ENCODE measurements at places on chromosomes 13 and 19.
A peak's percentile ranks its signal among the peaks of the same experiment; 100 is the strongest.

- peaks cover 12% of the 10 kb centered on the region for H3K4me1 ChIP-seq
- DNase-seq = peak; percentile 51
- H3K36me3 ChIP-seq = no peaks in the 10 kb centered on the region
- H3K27me3 ChIP-seq = no peaks in the 10 kb centered on the region
- H3K27ac ChIP-seq = peak overlapping the region; percentile 38
- no peak overlapping the region for H3K4me3 ChIP-seq
These were observed 24.5 kb upstream of the LPAR6 start for GRCh38 chr13:48437371-48437770.

- H3K4me3 ChIP-seq = no peak overlapping the region
- no peaks in the 10 kb centered on the region for H3K36me3 ChIP-seq
- H3K27ac ChIP-seq = no peak overlapping the region
These were observed 442.3 kb downstream of the FGF9 start for GRCh38 chr13:22112956-22113745.

DNA sequence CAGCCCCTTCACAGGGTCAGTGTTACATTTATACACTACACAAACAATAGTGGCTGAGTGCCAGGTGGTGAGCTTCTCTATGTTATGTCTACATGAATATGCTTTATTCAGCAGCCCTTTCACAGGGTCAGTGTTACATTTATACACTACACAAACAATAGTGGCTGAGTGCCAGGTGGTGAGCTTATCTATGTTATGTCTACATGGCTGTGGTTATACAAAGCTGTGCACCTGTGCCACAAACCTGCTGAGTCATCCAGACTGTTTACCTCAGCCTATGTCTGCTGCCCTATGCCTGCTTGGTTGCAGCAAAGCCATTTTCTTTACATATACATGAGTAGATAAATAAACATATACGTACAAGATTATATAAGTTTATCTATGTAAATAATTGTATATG is 76.5 kb downstream of the ZNF726 start:
- peaks cover 4% of the 10 kb centered on the region for H3K4me1 ChIP-seq
- no peak overlapping the region for H3K4me3 ChIP-seq
- H3K36me3 ChIP-seq = no peaks in the 10 kb centered on the region
- H3K27ac ChIP-seq = no peak overlapping the region

- no peak overlapping the region for H3K27ac ChIP-seq
- no peaks in the 10 kb centered on the region for H3K36me3 ChIP-seq
- DNase-seq = no peak
- no peak overlapping the region for H3K4me3 ChIP-seq
These were observed 9.4 kb upstream of the SEMA6B start for GRCh38 chr19:4568886-4569285.

DNA sequence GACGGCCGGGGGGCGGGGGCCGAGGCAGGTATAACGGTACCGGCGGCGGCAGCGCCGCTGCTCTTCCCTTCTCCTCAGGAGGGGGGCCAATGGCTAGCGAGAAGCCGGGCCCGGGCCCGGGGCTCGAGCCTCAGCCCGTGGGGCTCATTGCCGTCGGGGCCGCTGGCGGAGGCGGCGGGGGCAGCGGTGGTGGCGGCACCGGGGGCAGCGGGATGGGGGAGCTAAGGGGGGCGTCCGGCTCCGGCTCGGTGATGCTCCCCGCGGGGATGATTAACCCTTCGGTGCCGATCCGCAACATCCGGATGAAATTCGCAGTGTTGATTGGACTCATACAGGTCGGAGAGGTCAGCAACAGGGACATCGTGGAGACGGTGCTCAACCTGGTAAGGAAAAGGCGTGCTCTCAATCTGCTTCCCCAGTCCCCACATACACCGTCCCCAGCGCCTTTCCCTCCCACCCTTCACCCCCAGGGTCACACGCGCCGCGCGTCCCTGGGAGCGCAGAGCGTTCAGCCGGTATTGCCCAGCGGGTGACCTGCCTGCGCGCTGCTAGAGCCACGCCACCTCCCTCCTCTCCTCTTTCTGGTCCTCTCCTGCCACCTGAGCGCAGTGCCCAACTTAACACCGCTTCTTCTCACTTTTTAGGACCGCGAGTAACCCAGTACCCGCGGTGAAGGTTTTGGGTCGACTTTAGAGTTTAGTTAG is 814 bp downstream of the NBEA start:
- peak overlapping the region; percentile 74 for H3K27ac ChIP-seq
- no peaks in the 10 kb centered on the region for H3K36me3 ChIP-seq
- DNase-seq = peak; percentile 68
- H3K4me3 ChIP-seq = peak overlapping the region; percentile 99
- no peaks in the 10 kb centered on the region for H3K27me3 ChIP-seq
- H3K4me1 ChIP-seq = peaks cover 10% of the 10 kb centered on the region

GRCh38 chr13:42369071-42369797 is 97.3 kb downstream of the AKAP11 start:
- H3K27ac ChIP-seq = no peak overlapping the region
- no peaks in the 10 kb centered on the region for H3K27me3 ChIP-seq
- H3K4me3 ChIP-seq = no peak overlapping the region
- no peaks in the 10 kb centered on the region for H3K4me1 ChIP-seq
- no peaks in the 10 kb centered on the region for H3K36me3 ChIP-seq
- DNase-seq = no peak

GRCh38 chr13:66301006-66301405 is 929.1 kb downstream of the PCDH9 start:
- H3K4me3 ChIP-seq = no peak overlapping the region
- H3K36me3 ChIP-seq = no peaks in the 10 kb centered on the region
- H3K4me1 ChIP-seq = no peaks in the 10 kb centered on the region
- no peak overlapping the region for H3K27ac ChIP-seq
- no peaks in the 10 kb centered on the region for H3K27me3 ChIP-seq

DNA sequence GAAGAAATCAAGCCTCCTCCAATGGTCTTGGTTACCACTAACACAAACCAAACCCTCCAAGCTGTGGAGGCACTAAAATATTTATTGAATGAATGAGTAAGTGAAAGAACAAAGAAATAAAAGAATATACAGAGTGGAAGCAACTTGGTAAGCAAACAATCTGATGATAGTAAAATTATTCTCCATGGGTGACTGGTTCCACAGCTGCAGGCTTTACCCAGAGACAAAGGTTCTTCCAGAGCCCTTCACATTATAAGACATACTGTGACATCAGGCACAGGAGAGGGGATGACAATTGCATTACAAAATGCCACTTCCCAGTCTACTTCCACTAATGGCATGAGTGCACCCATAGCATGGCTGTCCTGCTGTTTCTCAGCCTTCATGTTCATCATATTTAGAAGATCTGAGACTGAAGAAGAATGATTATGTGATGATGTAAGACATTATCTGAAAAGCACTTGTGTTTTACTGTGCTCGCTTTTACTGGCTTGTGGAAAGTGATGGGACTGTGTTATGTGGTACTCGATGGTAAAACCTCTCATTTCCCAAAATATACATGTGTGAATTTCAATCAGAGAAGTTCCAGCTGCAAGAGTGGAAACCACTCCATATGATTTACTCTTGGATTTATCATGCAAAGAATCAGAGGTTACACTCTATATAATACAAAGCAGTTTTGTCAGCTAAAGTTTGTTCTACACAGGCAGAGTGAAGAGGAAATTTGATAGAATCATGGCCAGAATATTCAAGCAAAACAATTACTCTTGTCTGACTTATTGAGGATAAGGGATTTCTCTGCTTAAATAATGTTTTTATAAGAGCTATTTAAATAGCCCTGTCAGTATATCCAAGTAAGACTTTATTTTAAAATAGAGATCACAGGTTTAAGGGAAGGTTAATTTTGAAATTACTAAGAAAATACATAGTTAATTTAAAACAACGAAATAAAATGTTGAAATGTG is 220.2 kb upstream of the NBEA start:
- no peak overlapping the region for H3K4me3 ChIP-seq
- no peaks in the 10 kb centered on the region for H3K36me3 ChIP-seq
- no peak overlapping the region for H3K27ac ChIP-seq
- no peak for DNase-seq
- peaks cover 8% of the 10 kb centered on the region for H3K4me1 ChIP-seq
- no peaks in the 10 kb centered on the region for H3K27me3 ChIP-seq

GRCh38 chr13:96229356-96229755 is 139.4 kb downstream of the HS6ST3 start:
- H3K36me3 ChIP-seq = no peaks in the 10 kb centered on the region
- no peaks in the 10 kb centered on the region for H3K27me3 ChIP-seq
- no peak overlapping the region for H3K4me3 ChIP-seq
- no peak for DNase-seq

GRCh38 chr19:48354332-48354992 is 9.3 kb downstream of the TMEM143 start:
- peak; percentile 27 for DNase-seq
- no peak overlapping the region for H3K4me3 ChIP-seq
- H3K27me3 ChIP-seq = no peaks in the 10 kb centered on the region
- no peak overlapping the region for H3K27ac ChIP-seq
- no peaks in the 10 kb centered on the region for H3K36me3 ChIP-seq
- H3K4me1 ChIP-seq = no peaks in the 10 kb centered on the region

- H3K4me1 ChIP-seq = no peaks in the 10 kb centered on the region
- H3K36me3 ChIP-seq = no peaks in the 10 kb centered on the region
- no peaks in the 10 kb centered on the region for H3K27me3 ChIP-seq
- DNase-seq = no peak
These were observed 343.1 kb downstream of the TEX29 start for GRCh38 chr13:111663505-111663904.

DNA sequence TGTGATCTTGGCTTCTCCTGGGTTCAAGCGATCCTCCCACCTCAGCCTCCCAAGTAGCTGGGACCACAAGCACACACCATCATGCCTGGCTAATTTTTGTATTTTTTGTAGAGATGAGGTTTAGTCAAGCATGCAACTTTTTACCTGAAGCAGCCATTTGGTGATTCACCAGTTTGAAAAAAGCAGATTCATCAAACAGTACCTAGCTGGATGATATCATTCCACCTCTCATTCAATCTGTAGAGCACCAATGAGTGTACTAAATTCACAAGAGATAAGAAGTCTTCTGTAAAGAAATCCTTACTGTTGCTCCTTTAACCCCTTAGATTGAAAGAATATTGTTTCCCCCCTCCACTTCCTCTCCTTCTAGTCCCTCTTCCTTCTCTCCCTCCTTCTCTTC is 261.1 kb upstream of the RFC3 start:
- no peaks in the 10 kb centered on the region for H3K27me3 ChIP-seq
- H3K4me3 ChIP-seq = no peak overlapping the region
- H3K36me3 ChIP-seq = no peaks in the 10 kb centered on the region

- H3K4me3 ChIP-seq = no peak overlapping the region
- H3K4me1 ChIP-seq = peaks cover 48% of the 10 kb centered on the region
- no peaks in the 10 kb centered on the region for H3K27me3 ChIP-seq
- peak; percentile 93 for DNase-seq
- H3K36me3 ChIP-seq = no peaks in the 10 kb centered on the region
These were observed 11.6 kb upstream of the CLDN10 start for GRCh38 chr13:95540888-95541287.

GRCh38 chr13:98216711-98217285 is 39.7 kb upstream of the RNF113B start:
- no peaks in the 10 kb centered on the region for H3K27me3 ChIP-seq
- H3K36me3 ChIP-seq = no peaks in the 10 kb centered on the region
- H3K27ac ChIP-seq = peak overlapping the region; percentile 21
- H3K4me3 ChIP-seq = no peak overlapping the region
- no peak for DNase-seq

DNA sequence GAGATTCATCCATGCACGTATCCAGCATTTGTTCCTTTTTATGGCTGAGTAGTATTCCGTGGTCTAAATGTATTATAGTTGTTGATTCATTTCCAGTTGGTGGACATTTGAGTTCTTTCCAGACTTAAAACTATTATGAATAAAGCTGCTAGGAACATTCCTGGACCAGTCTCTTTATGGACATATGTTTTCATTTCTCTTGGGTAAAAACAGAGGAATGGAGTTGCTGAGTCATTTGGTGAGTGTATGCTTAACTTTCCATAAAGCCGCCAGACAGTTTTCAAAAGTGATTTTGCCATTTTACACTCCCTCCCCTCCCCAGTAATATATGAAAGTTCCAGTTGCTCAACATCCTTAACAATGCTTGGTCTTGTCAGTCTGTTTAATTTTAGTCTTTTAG is 116.4 kb downstream of the TSHZ3 start:
- H3K4me3 ChIP-seq = no peak overlapping the region
- no peaks in the 10 kb centered on the region for H3K27me3 ChIP-seq
- H3K36me3 ChIP-seq = no peaks in the 10 kb centered on the region
- no peak overlapping the region for H3K27ac ChIP-seq
- DNase-seq = no peak
- no peaks in the 10 kb centered on the region for H3K4me1 ChIP-seq

- H3K27me3 ChIP-seq = no peaks in the 10 kb centered on the region
- H3K4me3 ChIP-seq = no peak overlapping the region
- H3K4me1 ChIP-seq = peaks cover 71% of the 10 kb centered on the region
- DNase-seq = no peak
These were observed 14.0 kb downstream of the ELL start for GRCh38 chr19:18507727-18508440.

DNA sequence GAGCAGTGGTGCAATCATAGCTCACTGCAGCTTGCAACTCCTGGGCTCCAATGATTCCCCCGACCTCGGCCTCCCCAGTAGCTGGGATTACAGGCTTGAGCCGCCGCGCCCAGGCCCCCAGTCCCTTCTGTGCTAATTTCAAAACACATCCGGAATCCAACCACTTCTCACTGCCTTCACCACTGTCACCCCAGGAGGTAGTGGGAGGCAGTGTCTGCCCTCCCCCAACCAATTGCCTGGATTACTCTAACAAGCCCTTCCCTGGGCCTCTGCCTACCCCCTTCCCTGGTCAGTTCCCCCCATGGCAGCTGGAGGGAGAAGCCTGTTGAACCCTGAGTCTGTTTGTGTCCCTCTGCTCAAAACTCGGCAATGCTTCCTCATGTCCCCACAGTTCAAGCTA is 2.3 kb downstream of the PRAM1 start:
- H3K27ac ChIP-seq = no peak overlapping the region
- H3K36me3 ChIP-seq = no peaks in the 10 kb centered on the region
- H3K4me1 ChIP-seq = no peaks in the 10 kb centered on the region
- no peaks in the 10 kb centered on the region for H3K27me3 ChIP-seq
- peak; percentile 44 for DNase-seq

GRCh38 chr19:44517146-44517545 is 12.3 kb downstream of the CEACAM20 start:
- DNase-seq = no peak
- H3K27ac ChIP-seq = no peak overlapping the region
- H3K4me1 ChIP-seq = no peaks in the 10 kb centered on the region
- no peak overlapping the region for H3K4me3 ChIP-seq

- H3K4me1 ChIP-seq = peaks cover 2% of the 10 kb centered on the region
- DNase-seq = no peak
- H3K27me3 ChIP-seq = no peaks in the 10 kb centered on the region
These were observed 99.0 kb downstream of the TM9SF2 start for GRCh38 chr13:99600318-99600717.

- H3K27me3 ChIP-seq = no peaks in the 10 kb centered on the region
- no peaks in the 10 kb centered on the region for H3K4me1 ChIP-seq
- no peak overlapping the region for H3K27ac ChIP-seq
- no peaks in the 10 kb centered on the region for H3K36me3 ChIP-seq
- H3K4me3 ChIP-seq = no peak overlapping the region
These were observed 466.7 kb downstream of the TSHZ3 start for GRCh38 chr19:30882411-30883005.

All from body of pancreas (tissue), 4 donors.